ENCODE measurements at places on chromosomes 2 and 18.

DNA sequence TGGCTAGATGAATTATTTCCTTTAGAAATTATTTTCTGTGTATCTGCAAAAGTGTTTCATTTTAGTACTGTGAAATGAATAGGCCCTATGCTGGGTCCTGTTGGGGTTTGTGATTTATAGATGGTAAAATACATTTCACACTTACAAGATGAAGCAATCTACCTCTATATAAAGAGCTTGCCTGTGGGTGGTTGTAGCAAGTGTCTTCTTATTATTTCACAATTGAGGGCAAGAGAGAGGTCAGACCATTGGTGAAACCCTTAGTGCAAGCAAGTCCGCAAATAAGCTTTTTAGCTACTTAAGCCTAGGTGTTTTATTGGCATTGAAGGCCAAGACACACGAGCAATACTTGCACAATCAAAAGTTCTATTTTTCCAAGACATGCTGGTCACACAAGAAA, 153.1 kb downstream of the FMNL2 start:
- DNase-seq = no peak

DNA sequence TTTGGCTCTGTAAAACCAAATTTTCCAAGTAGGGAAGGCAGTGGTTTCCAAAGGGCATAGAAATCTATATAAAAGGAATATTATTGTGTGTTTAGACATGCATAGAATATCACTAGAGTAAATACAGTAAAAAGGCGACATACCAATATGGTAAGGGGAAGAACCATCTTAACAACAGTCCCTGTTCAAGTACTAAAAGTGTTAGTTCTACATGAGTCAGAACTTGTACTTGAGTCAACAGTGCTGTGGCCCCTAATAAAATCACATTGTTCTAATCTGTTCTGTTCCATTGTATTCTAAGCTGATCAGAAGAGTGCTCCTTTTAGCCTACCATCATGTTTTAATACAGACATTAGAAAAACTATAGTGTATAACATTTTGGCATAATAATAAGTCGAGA, 36.1 kb upstream of the TNFRSF11A start:
- DNase-seq = no peak

GRCh38 chr18:25819746-25820363, 270.6 kb downstream of the SS18 start:
- DNase-seq = no peak

DNA sequence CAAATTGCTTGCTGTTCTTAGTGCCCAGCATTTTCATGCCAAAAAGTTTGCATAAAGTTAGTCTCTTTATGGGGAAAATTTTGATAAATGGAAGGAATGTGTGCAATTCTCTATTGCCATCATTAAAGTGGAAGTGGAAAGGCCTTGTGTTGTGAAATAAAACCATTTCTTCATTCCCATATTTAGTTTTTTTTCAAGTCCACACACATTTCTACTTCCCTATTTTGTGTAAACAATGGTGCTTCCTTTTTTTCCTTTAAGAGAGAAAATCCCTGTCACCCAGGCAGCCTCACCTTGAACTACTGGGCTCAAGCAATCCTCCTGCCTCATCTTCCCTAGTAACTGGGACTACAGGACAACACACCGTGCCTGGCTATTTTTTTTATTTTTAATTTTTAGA, 42.3 kb upstream of the NCOA1 start:
- no peak for DNase-seq

DNA sequence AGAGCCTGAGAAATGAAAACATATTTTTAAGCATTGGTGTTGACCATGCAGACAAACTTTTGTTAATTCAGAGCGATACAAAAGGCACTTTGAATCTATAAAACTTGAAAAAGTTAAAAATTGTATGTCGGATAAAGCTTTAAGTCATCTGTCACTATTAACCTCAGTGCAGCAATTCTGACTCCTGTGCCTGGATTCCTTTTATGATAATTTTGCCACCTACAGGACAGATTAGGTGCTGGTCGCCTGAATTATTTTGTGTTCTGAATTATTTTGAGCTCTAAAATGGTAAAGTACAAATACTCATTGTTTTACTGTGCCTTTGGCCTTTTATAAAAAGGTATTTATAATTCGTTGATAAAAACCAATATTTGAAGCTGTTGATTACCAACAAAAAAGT, 19.4 kb upstream of the RNF138 start:
- no peak for DNase-seq

GRCh38 chr2:46644690-46645385, 165.5 kb downstream of the TMEM247 start:
- DNase-seq = no peak

DNA sequence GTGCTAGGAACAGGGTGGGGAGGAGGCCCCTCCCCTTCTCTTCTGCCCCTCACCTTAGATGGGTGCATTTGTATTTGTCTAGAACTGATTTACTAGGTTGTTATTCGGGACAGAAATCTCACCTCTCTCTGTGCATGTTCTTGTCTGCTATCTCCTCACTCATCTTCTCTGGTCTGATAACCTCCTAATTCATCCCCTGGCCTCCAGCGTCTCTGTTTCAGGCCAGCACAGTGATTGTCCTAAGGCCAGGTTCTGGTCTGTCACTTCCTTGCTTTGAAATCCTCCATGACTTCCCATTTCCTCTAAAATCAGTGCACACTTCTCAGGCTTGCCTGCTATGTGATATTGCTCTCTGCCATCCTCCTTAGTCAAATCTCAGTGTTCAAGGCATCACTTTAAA, 58.4 kb downstream of the CELF4 start:
- DNase-seq = no peak

DNA sequence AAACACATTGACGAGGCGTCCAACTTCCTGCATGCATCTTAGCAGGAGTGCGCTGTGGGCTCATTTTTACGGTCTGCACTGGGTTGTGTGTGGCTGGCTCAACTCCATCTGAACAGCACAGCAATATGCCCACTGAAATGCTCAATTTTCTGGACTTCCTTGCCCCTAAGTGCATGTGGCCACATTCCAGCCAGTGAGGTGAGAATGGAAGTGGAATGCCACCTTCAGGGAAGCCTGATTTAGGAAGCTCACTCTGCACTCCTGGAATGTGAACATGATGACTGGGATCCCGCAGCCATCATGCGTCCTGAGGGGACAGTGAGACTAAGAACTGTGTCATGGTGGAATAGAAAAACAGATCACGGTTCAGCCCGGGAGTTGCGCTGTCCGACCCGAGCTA, 76.2 kb downstream of the PSMG2 start:
- DNase-seq = no peak

GRCh38 chr2:8575834-8576423, 105.9 kb upstream of the ID2 start:
- DNase-seq = no peak

DNA sequence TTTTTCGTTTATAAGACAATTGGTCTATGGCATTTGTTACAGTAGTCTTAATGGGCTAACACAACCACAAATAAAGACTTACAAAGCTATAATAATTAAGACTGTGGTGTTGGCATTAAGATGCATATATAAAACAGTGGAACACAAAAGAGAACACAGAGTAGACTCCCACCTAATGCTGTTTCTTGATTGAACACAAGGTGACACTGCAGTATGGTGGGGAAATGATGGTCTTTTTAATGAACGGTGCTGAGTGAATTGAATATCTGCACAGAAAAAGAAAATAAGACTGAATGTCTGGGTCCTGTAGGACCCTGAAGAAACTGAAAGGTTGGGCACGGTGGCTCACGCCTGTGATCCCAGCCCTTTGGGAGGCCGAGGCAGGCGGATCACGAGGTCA, 1136.6 kb upstream of the NXPH2 start:
- no peak for DNase-seq

DNA sequence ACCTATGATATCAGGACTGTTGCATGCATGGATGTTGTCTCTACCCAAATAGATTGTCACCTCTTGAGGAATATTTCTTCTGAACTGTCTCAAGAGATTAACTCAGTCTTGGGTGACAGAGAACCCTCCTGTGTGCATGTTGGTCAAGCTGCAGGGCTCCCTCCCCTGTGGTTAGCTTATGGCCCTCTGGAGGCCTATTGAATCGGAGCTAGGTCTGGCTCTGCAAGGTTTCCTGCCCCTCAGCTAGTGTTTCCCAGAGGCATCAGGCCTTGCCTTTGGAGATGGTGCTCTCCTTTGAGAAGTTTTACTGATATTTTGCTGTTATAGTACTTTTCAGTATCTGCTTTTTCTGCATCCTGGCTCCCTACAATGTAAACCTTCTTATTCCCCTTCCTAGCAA, 769.2 kb upstream of the FAM98A start:
- no peak for DNase-seq

GRCh38 chr2:169478745-169479256, 493 bp upstream of the BBS5 start:
- DNase-seq = no peak

- peak; percentile 7 for DNase-seq
Measured at GRCh38 chr2:190121971-190122370, 59.4 kb upstream of the MSTN start.

- DNase-seq = no peak
Measured at GRCh38 chr2:11667194-11667593, 2.8 kb downstream of the NTSR2 start.

GRCh38 chr2:13522917-13523821, 806.4 kb downstream of the TRIB2 start:
- DNase-seq = no peak

- DNase-seq = no peak
Measured at GRCh38 chr18:49162226-49162864, 211.6 kb upstream of the SMAD7 start.
